Foreskin keratinocyte (primary cell): ENCODE measurements at places on chromosomes 1 and 21. TPM values are rescaled to one million over a fixed set of nuclear protein-coding genes. Genes with fewer than 3 reads are reported as not detected.

Gene CEP170
- 11.6 and 12.0 TPM in 2 replicates for polyA plus RNA-seq

Gene VPS72
- polyA plus RNA-seq: 66.2 and 69.4 TPM in 2 replicates

Gene CYP4A22
- polyA plus RNA-seq: not detected in 2 replicates

Gene CD101
- polyA plus RNA-seq: 0.79 and 1.3 TPM in 2 replicates

Gene RNU1-1
- not detected in 2 replicates for polyA plus RNA-seq

Gene ABCA4
- polyA plus RNA-seq: 0.02 TPM in 1 of 2 replicates, not detected in the other

Gene SPOCD1
- 2.8 and 4.0 TPM in 2 replicates for polyA plus RNA-seq

GRCh38 chr1:160070243-160071163, 543 bp upstream of the KCNJ10 start:
- no peak for DNase-seq

- no peak for DNase-seq
Measured at GRCh38 chr21:33783187-33783979, 132.2 kb downstream of the ATP5PO start.

- no peak for DNase-seq
Measured at GRCh38 chr1:218785928-218786327, 387.8 kb upstream of the LYPLAL1 start.

- no peak for DNase-seq
Measured at GRCh38 chr1:193014400-193014799, 44.8 kb downstream of the UCHL5 start.

GRCh38 chr1:185860859-185861258, 126.7 kb downstream of the HMCN1 start:
- no peak for DNase-seq

- peak; percentile 37 for DNase-seq
Measured at GRCh38 chr1:184287001-184287400, 99.8 kb upstream of the C1orf21 start.

- no peak for DNase-seq
Measured at GRCh38 chr1:223153177-223154119, 10.4 kb upstream of the TLR5 start.
